CD8-positive, alpha-beta T cell (primary cell): ENCODE measurements at places on chromosomes 16 and 17.

DNA sequence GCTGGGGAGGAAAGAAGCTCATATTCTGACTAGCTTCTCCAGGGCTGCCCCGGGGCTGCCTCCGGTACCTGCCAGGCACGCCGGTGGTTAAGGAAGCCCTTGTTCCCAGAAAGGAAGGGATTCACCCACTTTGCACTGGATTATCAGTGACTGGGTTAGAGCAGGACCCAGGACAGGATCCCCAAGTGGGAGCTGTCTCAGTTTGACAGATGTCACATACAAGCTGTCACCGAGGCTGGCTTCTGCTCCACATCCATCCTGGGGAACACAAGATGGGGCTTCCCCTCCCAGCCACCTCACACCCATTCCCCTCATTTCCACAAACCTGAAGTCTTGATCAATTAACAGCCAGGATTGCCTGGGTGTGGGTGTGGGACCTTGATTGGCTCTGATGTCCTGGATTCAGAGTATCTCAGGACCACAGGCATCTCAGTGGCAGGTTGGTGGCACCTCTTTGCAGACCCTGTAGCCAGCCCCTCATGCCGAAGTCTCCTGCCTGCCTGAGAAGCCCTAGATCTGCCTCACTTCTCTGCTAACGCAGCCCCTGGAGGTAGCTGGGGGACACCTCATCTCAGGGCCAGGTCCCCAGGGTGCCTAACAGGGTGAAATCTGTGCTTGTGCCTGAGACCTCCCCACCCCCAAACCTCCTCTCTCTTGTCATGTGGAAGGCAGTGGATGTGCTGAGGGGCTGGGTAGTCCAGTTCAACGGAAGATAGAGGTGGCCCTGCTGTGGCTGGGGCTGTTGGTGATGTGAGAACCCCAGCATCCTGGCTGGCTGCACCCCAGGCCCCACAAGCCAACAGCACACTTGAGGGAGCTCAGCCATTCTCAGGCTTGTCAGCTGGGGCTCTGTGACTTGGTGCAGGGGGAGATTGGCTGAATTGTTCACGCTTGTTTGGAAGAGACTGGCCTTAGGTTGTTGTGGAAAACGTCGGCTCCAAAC lies 1.4 kb downstream of the CACNG5 start:
- no peak for DNase-seq

DNA sequence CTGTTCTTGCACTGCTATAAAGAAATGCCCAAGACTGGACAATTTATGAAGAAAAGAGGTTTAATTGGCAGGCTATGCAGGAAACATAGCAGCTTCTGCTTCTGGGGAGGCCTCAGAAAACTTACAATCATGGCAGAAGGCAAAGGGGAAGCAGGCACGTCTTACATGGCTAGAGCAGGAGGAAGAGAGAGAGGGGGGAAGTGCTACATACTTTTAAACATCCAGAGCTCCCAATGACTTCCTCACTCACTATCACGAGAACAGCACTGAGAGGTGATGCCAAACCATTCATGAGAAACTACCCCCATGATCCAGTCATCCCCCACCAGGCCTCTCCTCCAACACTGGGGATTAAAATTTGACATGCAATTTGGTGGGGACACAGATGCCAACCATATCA lies 13.3 kb downstream of the WFIKKN2 start:
- DNase-seq = no peak

DNA sequence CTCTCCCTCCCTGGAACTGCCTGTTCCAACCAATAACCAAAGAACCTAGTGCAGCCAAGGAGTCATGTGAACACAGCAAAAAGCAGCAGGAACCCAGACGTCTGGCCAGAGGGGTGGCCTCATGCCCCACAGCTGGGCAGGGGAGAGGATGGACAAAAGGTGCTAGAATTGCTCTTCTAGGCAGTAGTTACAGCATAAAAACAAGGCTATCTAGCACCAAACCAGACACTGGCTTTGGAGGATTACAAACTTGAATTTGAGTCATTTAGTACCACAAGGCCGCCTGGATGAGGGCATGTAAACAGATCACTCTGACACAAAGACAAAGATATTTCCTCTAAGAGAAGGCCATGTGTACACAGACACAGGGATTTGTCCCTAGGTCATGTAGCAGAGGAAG lies 423.3 kb upstream of the MAF start:
- no peak for DNase-seq

GRCh38 chr16:75109732-75110243 lies 6.8 kb downstream of the LDHD start:
- DNase-seq = no peak

GRCh38 chr16:73092236-73092781 lies 44.4 kb upstream of the ZFHX3 start:
- DNase-seq = no peak

- DNase-seq = no peak
Observed at GRCh38 chr16:35565626-35566025, 2106.2 kb downstream of the TP53TG3F start.

DNA sequence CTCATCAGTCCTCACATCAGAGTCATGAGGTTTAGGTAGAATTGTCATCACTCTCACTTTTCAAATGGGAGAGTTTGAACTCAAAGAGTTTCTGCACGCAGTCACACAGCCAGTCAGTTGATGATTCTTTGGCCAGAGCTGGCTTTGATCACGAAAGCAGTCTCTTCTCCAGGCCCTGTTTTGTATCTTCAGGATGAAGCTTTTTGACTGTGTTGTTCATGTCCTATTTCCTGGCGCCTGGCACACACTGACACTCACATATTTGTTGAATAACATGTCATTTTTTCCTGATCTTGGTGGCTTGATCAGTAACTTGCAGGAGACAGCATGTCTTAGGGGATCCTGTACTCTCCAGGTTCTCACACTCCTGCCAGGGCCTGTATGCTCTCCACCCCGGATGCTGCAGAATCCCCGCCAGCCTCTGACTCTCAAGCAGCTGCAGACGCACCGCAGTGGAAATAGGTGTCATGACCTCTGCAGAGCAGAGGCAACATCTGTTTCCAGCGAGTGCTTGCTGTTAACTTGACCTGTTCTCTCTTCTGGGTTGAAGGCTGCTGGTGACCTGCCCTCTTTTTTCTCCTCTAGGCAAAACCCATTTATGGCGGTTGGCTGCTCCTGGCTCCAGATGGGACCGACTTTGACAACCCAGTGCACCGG lies 33.0 kb downstream of the MPRIP start:
- DNase-seq = no peak

- no peak for DNase-seq
Observed at GRCh38 chr17:5138616-5139457, 23.0 kb downstream of the USP6 start.

- DNase-seq = no peak
Observed at GRCh38 chr17:10748531-10749181, 18.8 kb upstream of the TMEM220 start.
